ENCODE measurements at places on chromosomes 13 and 19.
A peak's percentile ranks its signal among the peaks of the same experiment; 100 is the strongest.

DNA sequence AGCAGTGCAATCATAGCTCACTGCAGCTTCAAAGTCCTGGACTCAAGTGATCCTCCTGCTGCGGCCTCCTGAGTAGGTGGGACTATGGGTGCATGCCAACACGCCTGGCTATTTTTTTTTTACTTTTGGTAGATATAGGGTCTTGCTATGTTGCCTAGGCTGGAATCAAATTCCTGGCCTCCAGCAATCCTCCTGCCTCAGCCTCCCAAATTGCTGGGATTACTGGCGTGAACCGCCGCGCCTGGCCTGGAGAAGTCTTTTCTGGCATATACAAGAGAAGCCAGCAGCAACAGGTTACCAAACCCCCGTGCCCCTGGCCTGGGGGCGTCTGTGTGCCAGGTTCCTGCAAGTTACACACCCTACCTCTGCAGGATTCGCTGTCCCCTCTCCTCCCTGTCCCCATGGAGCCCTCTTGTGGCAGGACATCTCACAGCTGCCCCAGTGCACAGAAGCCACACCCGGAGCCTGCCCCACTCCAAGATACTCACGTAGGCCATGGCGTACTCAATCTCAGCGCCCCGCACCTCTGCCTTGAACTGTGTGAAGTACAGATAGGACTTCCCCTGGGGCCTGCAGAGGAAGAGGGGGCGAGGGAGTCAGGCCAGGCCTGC is 9.9 kb downstream of the MYDGF start:
- DNase-seq = no peak

GRCh38 chr19:47095476-47096099 is 18.0 kb downstream of the ZC3H4 start:
- peak; percentile 48 for DNase-seq

DNA sequence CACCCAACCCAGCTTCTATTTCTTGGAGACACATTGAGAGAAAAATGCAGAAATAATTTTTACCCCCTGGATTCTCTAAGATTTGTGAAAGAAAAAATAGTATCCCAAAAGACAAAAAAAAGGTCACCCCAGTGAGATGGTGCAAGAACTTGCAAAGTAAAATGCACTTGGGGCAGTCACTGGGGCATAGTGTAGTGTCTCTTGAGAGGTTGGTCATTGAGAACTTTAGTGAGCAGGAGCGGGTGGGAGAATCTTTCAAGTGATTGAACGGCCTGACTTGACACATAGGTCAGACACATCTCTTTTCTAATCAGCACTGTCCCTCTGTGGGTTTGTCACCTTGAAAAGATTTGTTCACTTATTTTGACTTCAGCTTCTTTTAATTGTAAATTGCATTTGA is 2.4 kb downstream of the ZNF85 start:
- no peak for DNase-seq

DNA sequence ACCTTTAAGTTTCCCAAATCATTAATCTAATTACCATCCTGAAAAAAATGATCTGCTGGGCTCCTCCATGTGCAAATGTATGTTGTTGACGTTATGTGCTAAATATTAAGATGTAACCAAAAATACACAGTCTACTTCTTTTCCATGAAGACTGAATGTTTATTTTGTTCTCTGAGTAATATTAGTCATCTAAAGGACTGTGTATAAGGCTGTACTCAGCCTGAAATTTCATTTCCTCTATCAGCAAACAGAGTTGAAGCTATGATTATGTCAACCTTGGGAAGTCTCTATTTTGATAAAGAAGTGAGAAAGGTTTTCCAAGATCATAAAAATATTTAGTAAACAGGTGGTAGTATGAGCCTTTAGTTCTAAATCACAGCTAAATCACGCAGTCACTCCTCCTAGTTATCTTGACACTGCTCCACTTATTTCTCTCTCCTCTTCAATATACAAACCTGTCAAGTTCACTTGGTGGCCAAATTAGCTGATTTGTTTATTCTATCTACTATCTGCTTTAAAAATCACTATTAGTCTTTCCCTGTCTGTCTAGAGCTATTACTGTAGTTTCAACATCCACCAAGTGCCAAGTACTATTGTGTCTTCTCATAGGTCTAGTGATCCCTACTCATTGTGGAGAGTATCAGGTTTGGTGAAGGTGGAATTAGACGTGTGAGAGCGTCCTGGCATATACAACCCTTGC is 211.7 kb upstream of the STARD13 start:
- peak; percentile 41 for DNase-seq

GRCh38 chr13:114101358-114102130 is 30.9 kb downstream of the RASA3 start:
- peak; percentile 36 for DNase-seq

DNA sequence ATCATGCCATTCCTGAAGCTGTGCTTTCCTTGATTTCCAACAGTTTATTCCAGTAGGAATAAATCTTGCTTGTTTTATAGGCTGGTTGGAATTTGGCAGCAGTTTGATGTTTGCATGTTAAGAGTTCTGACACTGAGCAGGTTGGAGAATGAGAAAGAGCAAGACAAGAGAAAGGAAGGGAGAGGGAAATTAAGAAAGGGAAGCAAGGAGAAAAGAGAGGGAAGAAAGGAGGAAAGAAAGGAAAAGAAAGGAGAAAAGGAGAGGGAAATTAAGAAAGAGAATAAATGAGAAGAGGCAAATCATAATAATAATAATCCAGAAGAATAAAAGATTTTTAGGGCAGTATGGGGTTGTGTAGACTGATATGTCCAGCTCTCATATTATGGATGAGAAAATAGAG is 28.4 kb upstream of the UQCRFS1 start:
- DNase-seq = no peak
